GM23338 (cell line): ENCODE measurements at places on chromosomes 7 and 10. TPM values are rescaled to one million over a fixed set of nuclear protein-coding genes. Genes with fewer than 3 reads are reported as not detected.

- DNase-seq, result no peak
These were observed 24.4 kb upstream of the LRRC4 start for GRCh38 chr7:128055637-128056036.

SSMEM1 gene
- not detected in 2 replicates for total RNA-seq

MGAM2 gene
- 0.07 TPM in 1 of 2 replicates, not detected in the other for total RNA-seq

DNA sequence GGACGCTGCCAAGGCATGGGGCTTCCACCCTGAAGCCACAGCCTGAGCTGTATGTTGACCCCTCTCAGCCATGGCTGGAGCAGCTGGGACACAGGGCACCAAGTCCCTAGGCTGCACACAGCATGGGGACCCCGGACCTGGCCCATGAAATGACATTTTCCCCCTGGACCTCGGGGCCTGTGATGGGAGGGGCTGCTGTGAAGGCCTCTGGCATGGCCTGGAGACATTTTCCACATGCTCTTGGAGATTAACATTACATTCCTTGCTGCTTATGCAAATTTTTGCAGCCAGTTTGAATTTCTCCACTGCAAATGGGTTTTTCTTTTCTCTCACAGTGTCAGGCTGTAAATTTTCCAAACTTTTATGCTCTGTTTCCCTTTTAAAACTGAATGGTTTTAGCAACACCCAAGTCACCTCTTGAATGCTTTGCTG, 463.6 kb downstream of the ZWINT start:
- DNase-seq, result peak; percentile 48

CFAP70 gene
- 0.08 and 0.17 TPM in 2 replicates for total RNA-seq

DNA sequence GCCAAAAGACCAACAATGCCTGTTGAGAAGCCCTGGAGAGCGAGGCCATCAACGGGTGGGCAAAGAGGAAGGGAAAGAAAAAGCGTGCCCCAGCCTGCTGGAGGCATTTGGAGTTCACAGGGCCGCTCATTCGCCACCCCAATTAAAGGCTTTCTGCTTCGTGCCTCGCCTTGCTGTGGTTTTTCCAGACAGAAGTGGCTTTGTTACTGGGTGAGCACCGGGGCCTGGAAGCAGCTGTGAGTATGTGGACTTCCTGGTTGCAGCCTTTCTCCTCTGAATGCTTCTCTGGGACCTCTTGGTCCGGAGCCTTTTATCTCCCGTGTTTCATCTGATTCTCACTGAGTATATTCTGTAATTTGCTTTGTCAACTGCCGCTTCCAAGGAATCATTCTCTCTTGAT, 118.1 kb upstream of the EGR2 start:
- DNase-seq, result no peak

DNA sequence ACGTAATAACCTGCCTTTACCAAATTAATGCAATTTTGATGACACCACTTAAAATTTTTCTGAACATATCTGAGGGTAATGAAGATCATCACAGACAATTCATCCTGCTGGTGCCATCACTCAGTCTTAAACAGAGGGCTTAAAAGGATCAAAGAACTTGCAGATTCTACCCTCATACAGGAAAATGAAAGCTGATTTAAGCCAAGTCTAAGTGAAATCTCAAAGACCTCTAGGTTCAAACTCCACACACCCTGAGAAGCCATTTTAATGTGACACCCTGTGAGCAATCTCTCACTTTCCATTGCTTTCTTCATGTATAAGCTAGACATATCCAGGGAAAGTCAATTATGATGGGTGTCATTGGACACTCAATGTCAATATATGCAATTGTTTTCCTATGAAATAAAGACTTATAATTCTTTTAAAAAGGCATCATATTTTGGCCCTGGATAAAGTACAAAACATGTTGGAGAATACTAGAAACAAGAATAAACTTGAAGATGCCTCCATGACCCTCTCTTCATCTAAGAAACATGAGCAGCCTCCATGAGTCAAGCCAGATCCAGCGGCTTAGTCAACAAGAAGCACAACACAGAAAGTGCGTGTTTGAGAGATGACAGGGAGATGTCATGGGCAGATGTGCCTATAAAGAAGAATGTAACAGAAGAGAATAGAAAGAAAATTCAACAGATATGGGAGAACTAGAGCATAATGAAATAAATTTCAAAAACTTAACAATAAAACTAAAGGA, 291.9 kb downstream of the PARD3 start:
- no peak for DNase-seq

RAMP3 gene
- total RNA-seq, result 0.35 and 4.6 TPM in 2 replicates

BMPER gene
- total RNA-seq, result 0.43 and 1.4 TPM in 2 replicates

- no peak for DNase-seq
These were observed 226.0 kb downstream of the SORCS1 start for GRCh38 chr10:106938513-106938912.

DNA sequence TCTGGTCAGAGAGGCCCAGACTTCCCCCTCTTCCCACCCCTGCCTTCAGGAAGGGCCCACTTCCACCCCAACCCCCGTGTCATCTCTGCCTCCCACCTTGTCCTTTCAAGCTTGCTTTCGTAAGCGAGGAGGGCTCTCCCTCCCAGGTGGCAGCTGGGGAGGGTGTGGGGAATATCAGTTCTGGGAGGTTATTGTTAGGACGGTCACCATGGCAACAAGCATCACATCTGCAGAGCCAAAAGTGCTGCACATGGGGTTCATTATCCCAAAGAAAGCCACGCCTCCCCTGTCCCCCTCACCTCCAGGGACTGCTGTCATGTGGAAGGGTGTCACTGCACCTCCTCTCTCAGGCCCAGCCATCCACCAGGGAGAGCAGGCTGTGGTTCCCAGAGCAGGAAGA, 2.6 kb upstream of the CAMK2B start:
- no peak for DNase-seq

GRCh38 chr7:154832557-154833138, 170.3 kb downstream of the PAXIP1 start:
- DNase-seq, result no peak

DNA sequence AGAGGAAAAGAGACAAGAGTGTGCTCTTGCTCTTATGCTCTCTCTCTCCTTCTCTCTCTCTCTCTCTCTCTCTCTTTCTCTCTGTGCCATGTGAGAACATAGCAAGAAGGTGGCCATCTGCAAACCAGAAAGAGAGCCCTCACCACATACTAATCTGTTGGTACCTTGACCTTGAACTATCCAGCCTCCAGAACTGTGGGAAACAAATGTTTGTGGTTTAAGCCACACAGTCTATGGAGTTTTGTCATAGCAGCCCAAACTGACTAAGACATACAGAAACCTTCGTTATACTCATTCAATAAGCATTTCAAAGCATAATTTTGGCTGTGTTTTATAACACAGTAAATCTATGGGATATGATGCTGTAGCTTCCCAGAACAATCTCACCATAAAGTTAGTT, 56.4 kb upstream of the PLPP4 start:
- no peak for DNase-seq

- DNase-seq, result no peak
These were observed 90.9 kb upstream of the ABI1 start for GRCh38 chr10:26951650-26952049.

GNGT1 gene
- total RNA-seq, result not detected in 2 replicates

CRHR2 gene
- 0.14 and 0.23 TPM in 2 replicates for total RNA-seq

RGR gene
- not detected in 2 replicates for total RNA-seq

BTBD16 gene
- not detected in 2 replicates for total RNA-seq

NKX2-3 gene
- not detected in 2 replicates for total RNA-seq

DNA sequence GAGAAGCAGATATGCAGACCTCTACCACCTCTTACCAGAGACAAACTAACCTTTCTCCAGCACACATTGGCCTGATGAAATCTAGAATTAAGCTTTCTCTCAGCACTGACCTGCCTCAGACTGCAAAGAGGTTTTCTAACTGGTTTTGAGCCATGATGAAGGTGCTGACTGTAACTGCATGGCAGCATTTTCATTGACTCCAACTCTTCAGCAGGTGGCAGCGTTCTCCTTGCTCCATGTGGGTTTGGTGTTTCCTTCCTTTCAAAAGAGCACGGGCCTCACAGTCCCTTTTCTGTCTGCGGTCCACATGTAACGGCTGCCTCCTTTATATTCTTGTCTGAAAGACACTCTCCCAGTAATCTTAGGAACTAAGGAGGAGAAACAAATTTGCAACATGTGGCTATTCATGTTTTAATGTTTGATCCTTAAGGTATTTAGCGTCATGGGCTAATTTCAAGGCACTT, 12.6 kb downstream of the KLLN start:
- DNase-seq, result peak; percentile 89

DNA sequence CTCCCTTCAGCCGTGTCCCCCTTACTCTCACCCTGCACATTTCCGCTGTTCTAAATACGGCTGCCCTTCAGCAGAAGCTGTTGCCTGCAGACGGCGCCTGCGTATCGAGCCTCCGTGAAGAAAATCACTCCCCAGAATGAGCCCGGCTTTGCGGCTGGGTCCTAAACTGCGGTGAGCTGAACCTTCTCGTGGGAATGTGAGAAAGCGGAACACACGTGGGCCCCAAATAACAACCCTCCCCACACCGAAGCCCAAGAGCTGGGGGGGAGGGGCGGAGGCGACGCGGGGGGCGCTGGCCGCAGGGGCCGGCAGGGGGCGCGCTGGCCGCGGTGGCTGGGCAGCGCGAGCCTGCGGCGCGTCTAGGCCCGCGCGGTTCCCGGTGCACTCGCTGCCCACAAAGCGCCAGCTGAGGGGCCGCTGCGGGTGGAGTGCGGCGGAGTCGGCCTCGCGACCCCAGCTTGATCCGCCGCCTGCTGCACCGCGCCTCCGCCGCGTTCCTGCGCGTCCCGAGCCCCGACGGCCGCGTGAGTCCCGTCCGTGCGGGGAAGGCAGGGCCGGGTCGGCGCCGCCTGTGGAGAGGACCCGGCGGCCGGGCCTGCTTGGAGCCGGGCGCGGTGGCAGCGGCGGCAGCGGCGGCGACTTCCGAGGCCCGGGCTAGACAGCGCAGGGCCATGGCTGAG, at the start of gene ZNF398:
Gene ZNF398, plus strand, starts transcription at position 382 of the 680 bp plus-strand sequence. Its CDS starts 290 bp downstream, at position 672.
- DNase-seq, result peak; percentile 82

GRCh38 chr10:132137111-132138072, 49.4 kb upstream of the DPYSL4 start:
- no peak for DNase-seq

GRCh38 chr10:113447278-113447677, 105.6 kb upstream of the HABP2 start:
- DNase-seq, result no peak

- DNase-seq, result no peak
These were observed 113.7 kb upstream of the DIP2C start for GRCh38 chr10:803041-803741.

MDH2 gene
- total RNA-seq, result 126 and 150 TPM in 2 replicates

PLPP4 gene
- total RNA-seq, result 0.31 TPM in 1 of 2 replicates, not detected in the other

ZNF25 gene
- 0.76 and 2.7 TPM in 2 replicates for total RNA-seq

DNA sequence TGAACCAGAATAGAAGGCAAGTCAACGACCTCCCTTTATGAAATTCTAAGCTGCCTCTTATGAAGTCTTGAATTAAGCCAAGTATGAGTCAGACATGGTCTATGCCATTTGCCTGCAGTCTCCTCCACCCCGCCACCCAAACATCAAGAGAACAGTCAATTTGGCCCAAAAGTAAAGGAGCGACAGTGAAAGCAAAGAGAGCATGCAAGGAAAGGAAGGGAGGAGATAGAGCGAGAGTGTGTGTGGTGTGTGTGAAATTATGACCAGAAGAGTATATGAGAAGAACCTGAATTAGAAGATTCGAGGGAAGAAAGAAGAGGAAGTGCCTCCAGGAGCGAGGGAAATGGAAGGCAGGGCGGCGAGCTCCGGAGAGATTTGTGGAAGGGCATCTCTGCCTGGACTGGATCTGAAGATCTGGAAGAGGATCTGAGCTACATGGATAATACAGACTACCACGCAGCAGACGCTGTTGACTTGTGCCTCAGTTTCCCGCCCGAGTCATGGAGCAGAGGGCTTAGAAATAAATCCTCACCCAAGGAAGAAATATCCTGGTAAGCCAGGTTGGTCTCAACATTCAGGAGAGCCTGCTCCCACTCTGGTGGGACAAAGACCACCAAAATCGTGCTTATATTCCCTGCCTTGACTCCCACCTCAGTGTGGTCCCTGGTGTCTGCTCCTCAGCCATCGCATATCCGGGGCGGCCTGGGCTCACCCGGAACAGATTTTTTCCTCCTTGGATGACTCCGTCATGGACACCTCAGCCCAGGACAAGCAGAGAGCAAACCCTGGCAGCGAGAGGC, 459 bp downstream of the ZDHHC6 start:
- no peak for DNase-seq

RBP3 gene
- not detected in 2 replicates for total RNA-seq
